ENCODE measurements at places on chromosomes 1 and 21.

GRCh38 chr1:94992863-94993563 is 66.1 kb upstream of the CNN3 start:
- H3K27me3 ChIP-seq = no peaks in the 10 kb centered on the region
- no peak overlapping the region for H3K27ac ChIP-seq
- DNase-seq = no peak
- no peaks in the 10 kb centered on the region for H3K36me3 ChIP-seq
- H3K4me3 ChIP-seq = no peak overlapping the region

GRCh38 chr1:29959356-29959755 is 723.0 kb downstream of the PTPRU start:
- peaks cover 3% of the 10 kb centered on the region for H3K27me3 ChIP-seq
- H3K4me1 ChIP-seq = no peaks in the 10 kb centered on the region
- no peaks in the 10 kb centered on the region for H3K36me3 ChIP-seq
- no peak overlapping the region for H3K4me3 ChIP-seq

GRCh38 chr1:221366495-221367110 is 375.3 kb downstream of the DUSP10 start:
- H3K27me3 ChIP-seq = no peaks in the 10 kb centered on the region
- no peaks in the 10 kb centered on the region for H3K36me3 ChIP-seq
- no peak for DNase-seq

- H3K4me1 ChIP-seq = no peaks in the 10 kb centered on the region
- no peak overlapping the region for H3K27ac ChIP-seq
- peaks cover 4% of the 10 kb centered on the region for H3K36me3 ChIP-seq
- peak; percentile 48 for DNase-seq
- H3K4me3 ChIP-seq = no peak overlapping the region
- H3K27me3 ChIP-seq = peaks cover 35% of the 10 kb centered on the region
These were observed 49.0 kb downstream of the SIM2 start for GRCh38 chr21:36747815-36748383.

DNA sequence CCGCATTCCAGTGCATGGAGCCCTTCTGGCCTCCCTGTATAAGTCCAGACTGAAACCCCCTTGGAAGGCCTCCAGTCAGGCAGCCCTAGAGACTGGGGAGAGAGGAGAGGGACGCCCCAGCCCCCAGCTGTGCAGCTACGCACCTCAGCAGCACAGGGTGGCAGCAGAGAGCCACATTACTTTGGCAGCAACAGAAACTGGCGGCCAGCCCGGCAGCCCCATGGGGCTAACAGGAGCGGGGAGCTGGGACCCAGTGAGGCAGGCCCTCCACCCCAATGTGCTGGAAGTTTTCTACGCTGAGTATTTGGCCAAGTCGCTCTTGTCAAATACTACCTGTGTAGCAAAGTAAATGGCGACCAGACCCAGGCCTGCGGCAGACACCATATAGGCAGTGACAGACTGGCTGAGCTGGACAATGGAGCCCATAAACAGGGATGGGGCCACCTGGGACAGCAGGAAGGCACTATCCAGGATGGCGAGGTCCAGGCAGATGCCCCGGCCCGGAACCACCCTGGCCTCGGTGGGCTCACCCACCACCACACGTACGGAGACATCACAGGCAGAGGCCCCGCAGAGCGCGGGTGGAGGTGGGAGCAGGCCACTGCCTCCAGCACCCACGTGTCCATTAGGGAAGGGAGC is 21.2 kb downstream of the SLC45A3 start:
- H3K27me3 ChIP-seq = no peaks in the 10 kb centered on the region
- H3K36me3 ChIP-seq = peaks cover 26% of the 10 kb centered on the region
- DNase-seq = no peak
- peaks cover 2% of the 10 kb centered on the region for H3K4me1 ChIP-seq
- no peak overlapping the region for H3K27ac ChIP-seq

DNA sequence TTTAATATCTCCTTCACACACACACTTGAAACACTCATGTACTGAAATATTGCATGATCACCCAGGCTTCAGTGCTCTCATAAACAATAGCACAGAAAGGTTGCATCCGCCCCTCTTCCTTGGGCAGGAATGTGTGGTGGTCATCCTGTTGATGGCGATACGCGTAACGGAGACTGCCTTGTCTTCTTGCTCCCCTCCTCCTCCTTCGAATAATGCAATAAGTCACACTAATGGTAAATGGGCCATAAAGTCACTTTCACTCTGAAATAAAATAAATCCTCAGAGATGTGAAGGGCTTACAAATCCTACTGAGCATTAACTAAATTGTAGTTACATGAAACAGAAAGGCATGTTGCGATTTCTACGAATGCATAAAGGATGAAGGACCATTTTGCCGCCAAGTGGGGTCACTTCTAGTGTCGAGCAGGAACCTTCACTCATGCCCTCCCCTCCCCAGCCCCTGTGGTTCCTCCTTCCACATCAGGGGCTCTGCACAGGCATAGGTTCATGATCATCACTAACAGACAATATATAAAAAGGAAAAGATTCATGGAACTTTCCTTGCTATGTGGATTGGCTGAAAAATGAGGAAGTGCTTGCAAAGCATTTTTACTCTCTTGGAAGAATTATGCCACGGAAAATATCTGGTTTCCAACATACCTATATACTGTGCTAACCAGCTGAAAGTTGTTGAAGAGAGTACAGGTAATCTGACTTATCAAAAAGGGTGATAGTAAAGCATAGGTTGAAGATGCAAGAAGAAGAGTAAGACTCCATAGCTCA is 1.2 kb upstream of the PGBD5 start:
- H3K4me3 ChIP-seq = no peak overlapping the region
- no peak overlapping the region for H3K27ac ChIP-seq
- DNase-seq = no peak

DNA sequence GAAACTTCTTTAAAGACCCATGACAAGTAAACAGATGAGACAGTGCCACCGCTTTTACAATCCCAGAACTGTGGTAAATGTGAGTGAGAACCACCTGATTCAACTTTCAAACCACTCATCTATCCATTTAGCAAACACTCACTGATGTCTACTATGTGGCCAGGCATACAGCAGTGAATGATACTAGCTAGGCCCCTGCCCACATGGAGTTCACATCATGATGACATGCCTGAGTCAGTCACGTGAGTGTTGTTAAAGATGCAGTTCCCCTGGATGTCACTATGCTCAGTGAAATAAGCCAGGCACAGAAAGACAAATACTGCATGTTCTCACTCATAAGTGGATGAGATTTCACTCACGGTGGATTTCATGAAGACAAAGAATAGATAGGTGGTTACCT is 28.4 kb downstream of the STX6 start:
- no peak for DNase-seq
- no peaks in the 10 kb centered on the region for H3K4me1 ChIP-seq
- H3K4me3 ChIP-seq = no peak overlapping the region
- no peak overlapping the region for H3K27ac ChIP-seq
- H3K27me3 ChIP-seq = no peaks in the 10 kb centered on the region

- H3K36me3 ChIP-seq = no peaks in the 10 kb centered on the region
- no peaks in the 10 kb centered on the region for H3K4me1 ChIP-seq
- no peak for DNase-seq
- H3K4me3 ChIP-seq = no peak overlapping the region
- no peaks in the 10 kb centered on the region for H3K27me3 ChIP-seq
These were observed 81.7 kb upstream of the PGBD5 start for GRCh38 chr1:230507666-230508402.

Data from large intestine (tissue), 12 donors.